Stomach (tissue), 19 donors: ENCODE measurements at places on chromosomes 5 and 9. TPM values are rescaled to one million over a fixed set of nuclear protein-coding genes. Genes with fewer than 3 reads are reported as not detected.

IL4 gene
- not detected for total RNA-seq

- no peak for DNase-seq
Measured at GRCh38 chr5:132176987-132177386, 50.7 kb downstream of the P4HA2 start.

GRCh38 chr5:131142970-131143617 is 22.0 kb downstream of the HINT1 start:
- DNase-seq: no peak

DNA sequence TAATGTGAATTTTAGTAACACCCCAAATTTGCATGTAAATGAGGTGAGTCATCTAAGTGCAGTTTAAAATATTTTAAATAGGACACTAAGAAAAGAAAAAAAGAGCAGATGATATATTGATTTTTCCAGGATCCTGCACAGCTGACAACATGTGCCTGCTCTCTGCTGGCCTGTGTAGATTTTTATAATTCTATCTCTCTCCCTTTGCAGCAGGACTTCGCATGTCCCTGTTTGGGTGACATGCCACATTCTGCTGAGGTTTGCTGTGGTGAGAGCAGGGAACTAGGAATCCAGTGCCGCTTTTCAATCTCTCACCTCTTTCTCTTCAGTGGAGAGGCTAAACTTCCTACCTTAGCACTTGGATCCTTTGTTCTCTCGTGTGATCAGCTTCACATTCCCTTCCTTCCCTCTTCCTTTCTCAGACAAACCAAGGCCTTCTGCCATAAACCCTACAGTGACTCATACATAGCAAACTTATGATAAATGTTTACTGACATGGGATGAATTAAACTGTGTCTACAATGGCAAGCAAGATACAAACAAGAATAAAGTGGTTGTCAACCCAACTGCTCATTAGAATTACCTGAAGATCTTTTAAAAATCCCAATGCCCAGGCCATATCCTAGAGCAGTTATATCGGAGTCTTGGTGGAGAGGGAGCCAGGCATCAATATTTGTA is 198.8 kb upstream of the EFNA5 start:
- DNase-seq: no peak

DNA sequence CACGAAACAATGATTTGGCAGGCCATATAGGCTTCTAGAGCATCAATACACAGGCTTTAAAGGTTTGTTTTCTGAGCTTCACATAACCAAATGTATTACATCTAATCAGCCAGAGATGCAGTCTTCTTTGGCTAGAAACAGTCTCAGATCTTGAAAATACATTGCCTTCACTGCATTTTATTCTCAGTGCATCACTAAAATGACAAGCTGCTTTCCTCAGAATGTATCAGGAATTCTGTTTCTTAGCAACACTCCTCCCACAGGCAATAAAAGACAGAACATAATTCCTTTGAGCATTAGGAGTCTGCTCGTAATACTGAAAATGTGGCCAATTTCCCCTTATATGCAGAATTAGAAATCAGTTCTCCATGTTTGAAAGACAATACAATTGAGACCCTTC is 36.9 kb downstream of the FEM1C start:
- DNase-seq: peak; percentile 58

- DNase-seq: no peak
Measured at GRCh38 chr5:63351164-63351563, 611.1 kb downstream of the HTR1A start.

C5orf24 gene
- total RNA-seq: 45.2 TPM

CMYA5 gene
- total RNA-seq: 6.4 TPM

TCF7 gene
- total RNA-seq: 13.3 TPM

DNA sequence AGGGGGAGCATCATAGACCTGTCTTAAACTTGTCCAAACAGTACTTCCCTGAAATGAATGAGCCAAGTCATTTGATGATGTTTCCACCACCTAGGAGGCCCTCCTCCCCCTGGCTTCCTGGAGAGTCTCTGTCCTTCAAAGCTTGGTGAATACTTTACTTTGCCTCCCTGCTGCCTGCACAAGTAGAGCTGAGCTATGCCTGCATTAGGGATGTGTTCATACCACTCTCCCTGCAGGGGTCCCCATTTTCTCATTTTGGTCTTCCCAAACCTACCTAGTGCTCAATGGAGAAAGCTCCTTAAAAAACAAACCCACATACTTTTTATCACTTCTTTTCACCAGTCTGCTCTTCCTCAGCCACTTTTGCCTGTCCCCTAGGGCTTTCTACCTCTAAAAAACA is 7.7 kb downstream of the CCNI2 start:
- no peak for DNase-seq

ANKRD18A gene
- total RNA-seq: 5.8 TPM

DNA sequence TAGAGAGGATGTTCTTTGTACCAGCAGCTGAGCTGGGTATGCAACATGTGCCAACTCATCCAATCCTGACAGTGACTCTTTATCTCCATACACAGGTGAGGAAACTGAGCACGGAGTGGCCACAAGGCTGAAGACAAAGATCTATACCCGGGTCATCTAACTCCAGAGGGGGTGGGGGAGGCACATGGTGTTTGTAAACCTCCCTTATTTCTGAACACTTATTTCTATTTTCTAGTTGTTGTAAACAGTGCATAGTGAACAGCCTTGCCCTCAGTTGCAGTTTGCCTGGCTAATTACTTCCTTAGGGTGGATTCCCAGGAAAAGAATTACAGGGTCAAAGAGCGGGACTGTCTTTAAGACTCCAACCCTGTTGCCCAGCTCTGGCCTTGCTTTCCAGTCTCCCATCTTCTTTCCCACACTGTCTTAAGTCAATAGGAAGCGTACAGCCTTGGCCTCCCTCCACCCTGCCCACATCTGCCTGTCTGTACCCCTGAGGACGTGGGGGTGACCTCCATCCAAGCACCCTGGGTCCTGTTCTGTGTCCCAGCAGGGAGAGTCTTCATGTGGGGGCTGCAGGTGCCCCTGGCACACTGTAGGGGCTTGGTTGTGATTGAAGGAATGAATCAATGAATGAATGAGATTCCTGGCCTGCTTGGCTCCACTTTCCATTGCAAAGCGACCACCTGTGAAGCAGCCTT is 13.2 kb upstream of the FIBCD1 start:
- no peak for DNase-seq

BTNL9 gene
- 108 TPM for total RNA-seq

DNA sequence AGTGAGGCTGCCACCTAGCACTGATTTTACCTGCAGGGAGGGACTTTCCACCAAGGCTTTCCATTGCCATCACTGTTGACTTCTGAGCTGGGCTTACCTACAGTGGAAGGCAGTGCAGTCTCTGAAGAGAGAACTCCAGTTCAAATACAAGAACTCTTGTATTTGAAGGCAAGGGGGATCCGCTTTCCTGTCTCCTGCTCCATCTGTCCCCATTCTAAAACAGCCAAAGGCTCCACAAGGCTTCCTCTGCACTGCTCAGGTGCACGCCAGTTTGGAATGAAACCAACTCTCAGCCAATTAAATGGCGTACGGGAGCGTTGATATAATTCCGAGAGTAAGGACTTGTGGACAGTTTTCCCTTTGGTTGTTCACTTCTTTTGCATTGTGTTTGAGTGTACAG is 66.0 kb upstream of the CXCL14 start:
- DNase-seq: no peak

TERT gene
- not detected for total RNA-seq

- no peak for DNase-seq
Measured at GRCh38 chr5:173839117-173839713, 48.9 kb upstream of the CPEB4 start.

DNA sequence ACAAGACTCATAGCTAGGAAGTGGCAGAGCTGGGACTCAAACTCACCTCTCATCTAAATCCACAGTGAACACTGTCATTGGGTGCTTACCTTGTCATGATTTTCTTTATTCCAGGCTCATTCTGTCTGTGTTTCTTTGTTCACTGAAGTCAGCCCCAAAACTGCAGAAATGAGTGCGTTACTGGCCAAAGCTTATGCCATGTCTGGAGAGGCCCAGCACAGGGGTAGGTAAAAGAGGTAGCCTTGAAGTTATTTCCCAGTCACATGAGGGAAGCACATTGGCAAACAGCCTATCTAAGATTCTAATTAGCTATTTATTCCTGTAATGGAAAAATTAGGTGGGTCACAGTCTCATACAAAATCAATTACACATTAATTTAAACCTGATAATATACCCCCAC is 29.8 kb downstream of the TTC23L start:
- no peak for DNase-seq

GRCh38 chr9:116576386-116576785 is 110.7 kb upstream of the TRIM32 start:
- no peak for DNase-seq

GRCh38 chr5:150006318-150006717 is 5.8 kb downstream of the HMGXB3 start:
- no peak for DNase-seq

DNA sequence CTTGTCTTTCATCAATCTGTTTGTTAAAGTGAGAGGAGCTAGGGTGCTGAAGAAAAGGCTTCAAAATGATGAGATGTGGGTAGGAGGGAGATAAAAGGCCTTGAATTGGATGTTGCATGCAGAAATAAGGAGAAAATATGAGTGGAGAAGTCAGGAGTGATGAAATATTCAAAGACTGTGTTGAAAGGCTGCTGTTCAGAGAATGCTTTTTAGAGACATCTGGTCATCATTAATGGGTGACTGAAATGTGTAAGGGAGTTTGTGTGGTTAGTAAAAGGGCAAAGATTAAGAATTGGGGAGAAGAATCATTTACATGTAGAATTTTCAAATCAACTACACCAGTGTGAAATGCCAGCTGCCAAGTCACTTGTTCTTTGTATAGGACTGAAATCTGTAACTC is 383.9 kb downstream of the MAT2B start:
- no peak for DNase-seq

DNA sequence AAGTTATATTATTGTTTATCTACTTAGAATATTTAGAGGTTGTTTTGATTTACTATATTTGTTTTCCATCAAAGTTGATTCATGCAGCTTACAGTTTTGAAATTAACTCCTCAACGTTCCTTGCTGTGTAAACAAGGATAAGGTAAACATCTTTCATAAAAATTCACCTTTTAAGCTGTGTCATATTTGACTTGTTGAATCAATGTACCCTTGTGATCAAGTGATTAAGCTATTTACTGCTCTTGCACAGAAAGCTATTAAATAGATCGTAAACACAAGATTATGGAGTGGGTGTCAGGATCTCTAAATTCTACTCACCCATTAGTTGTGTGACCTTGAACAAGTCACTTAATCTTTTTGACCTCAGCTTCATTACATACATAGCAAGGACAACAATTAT is 2054.0 kb upstream of the NUDT12 start:
- no peak for DNase-seq

- DNase-seq: peak; percentile 66
Measured at GRCh38 chr5:125083981-125084380, 337.5 kb upstream of the ZNF608 start.

ZNF883 gene
- total RNA-seq: not detected

DNA sequence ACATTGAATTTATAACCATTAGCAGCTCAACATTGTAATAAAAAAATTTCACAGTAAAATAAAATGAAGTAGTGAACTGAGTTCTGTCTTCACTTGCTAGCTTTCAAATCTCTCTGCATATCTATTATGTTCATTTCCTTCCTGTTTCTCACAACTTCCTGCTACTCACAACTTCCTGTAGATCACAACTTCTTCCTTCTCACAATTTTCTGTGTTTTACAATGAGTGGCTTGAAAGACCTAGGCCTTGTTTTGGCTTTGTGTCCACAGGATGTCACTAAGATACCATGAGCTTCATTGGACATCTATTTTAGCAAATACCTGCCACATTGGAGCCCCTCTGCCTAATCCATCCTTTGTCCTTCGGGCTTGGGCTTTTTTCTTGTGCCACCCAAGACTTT is 480.3 kb upstream of the ADAMTS16 start:
- no peak for DNase-seq

GRCh38 chr9:107489144-107489673 is 360 bp downstream of the KLF4 start:
- DNase-seq: no peak

PCDHA11 gene
- total RNA-seq: not detected

GFRA3 gene
- total RNA-seq: not detected

RNF183 gene
- total RNA-seq: 1.8 TPM

ZNF462 gene
- total RNA-seq: 33.3 TPM

FSTL4 gene
- not detected for total RNA-seq

DNA sequence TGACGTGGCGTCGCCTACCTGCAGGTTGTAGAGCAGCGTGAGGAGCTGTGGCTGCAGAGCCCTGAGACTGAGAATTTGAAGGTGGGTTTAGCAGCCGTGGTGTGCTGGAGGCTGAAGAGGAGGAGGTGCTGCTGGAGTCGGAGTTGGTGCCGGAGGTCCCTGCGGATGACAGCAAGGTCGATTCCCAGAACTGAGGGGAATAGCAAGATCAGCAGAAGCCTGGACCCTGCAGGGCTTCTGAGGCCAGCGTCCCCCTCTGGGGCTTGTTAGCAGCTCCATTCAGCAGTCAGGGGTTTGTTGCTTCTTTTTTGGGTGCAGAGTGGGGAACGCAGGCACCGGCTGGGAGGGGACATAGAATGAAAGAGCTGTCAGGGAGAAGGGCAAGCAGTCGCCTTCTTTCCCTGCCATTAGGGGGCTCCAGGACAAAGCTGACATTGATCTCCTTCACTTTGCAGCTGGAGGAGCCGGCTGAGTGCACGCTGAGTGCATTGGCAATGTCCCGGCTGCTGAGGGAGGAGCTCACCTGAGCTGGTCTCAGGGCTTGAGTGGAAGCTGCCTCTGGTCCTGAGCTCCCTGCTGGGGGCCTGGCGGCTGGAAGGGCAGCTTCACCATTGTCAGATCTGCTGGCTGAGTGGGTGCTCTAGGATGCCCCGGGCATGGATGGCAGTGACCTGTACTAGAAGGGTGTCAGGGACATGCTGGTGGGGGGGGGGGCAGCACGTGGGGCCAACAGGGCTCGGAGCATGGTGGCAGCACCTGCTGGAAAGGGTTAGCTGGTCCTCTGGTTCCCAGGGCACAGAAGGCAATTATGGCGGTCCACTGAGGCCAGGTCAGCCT is 20.8 kb downstream of the OBP2B start:
- peak; percentile 71 for DNase-seq

DNA sequence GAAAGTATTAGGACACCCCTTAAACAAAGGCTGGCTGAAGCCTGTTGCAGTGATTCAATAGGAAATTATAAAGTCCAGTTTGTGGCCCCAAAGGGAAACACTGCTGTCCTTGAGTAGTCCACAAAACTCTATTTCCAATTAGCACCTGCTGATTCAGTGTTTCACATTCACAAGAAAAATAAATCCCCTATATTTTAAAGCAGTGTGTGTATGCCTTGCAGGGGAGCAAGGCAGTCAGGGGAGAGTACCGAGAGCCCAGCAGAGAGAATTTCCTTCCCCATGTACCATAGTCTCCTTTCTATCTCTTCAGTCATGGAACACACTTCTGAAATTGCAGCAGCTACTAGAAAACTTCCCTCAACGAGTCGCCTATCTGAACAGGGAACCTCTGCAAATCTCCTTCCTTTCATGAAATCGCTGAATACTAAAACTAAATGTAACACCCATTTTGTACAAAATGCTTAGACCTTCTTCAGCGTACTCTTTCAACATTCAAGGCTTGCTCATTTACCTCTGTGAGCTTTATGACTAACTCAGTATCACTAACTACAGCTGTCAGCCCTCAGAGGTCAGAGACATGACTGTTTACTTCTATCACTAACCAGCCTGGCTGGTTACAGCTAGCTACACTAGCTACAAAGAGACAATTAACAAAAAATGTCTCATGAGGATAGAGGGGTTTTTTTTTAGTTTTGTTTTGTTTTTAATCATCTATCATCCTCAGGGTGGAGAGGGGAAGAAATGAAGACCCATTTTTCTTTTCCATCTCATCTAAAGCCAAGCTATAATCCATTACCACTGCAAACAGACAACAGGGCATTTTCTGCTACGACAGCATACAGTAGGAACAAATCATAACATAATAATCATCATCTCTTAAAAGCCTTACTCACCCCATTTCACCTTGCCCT is 188.7 kb downstream of the EBF1 start:
- DNase-seq: no peak
